ENCODE measurements at places on chromosomes 4 and X. TPM values are rescaled to one million over a fixed set of nuclear protein-coding genes. Genes with fewer than 3 reads are reported as not detected.

- H3K36me3 ChIP-seq = no peaks in the 10 kb centered on the region
- no peaks in the 10 kb centered on the region for H3K4me1 ChIP-seq
- no peaks in the 10 kb centered on the region for H3K27me3 ChIP-seq
Measured at GRCh38 chr4:187158003-187158402, 434.3 kb upstream of the FAT1 start.

Gene STAG2
- 36.2 TPM for total RNA-seq

Gene EREG
- total RNA-seq = 8.6 TPM

DNA sequence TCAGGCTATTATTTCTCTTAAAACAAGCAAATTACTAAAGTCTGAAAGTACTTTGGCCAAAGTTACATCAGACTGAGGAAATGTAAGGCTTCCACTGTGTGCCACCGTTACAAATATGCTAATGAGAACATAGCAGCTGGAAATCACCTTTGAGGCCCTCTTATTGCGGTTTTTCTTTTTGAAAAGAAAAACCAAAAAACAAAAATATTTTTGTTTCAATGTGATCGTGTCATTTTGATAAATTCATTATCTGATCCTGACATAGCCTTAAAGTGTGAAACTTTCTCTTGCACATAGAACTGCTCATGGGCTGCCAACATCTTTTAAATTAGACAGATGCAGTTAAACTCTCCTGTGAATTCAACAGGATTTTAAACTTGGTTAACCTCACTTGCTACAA, 2.8 kb upstream of the TIFA start:
- peaks cover 3% of the 10 kb centered on the region for H3K4me1 ChIP-seq
- DNase-seq = no peak
- no peaks in the 10 kb centered on the region for H3K27me3 ChIP-seq

GRCh38 chr4:78764498-78764961, 11.6 kb upstream of the BMP2K start:
- no peak for DNase-seq
- no peaks in the 10 kb centered on the region for H3K4me1 ChIP-seq
- H3K4me3 ChIP-seq = no peak overlapping the region
- H3K27me3 ChIP-seq = no peaks in the 10 kb centered on the region

DNA sequence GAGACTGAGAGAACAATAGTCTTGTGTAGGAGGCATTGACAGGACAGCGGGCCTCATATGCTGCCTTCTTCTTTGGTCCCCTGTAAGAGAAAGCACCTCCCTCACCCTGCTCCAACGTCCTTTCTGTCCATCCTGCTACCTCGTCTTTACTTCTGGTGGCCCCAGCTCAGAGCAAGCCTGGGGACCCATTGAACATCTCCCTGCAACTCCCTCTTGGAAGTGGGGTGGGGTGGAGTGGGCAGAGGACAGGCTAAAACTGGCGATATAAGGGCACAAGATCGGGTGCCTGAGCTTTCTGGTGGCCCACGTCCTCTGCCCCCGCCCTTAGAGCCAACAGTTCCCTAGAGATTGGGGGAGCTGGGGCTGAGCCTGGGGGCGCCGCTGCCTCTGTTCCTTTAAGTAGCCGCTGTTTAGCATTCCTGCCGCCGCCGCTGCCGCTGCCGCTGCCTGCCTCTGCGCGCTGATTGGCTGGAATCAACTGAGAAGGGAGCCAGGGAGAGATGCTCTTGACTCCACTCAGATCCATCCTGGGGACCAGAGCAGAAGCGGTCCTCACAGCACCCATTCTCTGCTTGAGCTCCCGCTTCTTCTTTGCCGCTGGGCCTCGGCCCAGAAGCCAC, at the start of gene DLG3:
DLG3 (plus strand) TSS at position 510 of the 620 bp plus-strand sequence. CDS start 367 bp downstream, outside the sequence.
- no peaks in the 10 kb centered on the region for H3K36me3 ChIP-seq
- no peak for DNase-seq
- no peaks in the 10 kb centered on the region for H3K4me1 ChIP-seq
- no peak within 1 kb of the TSS for H3K27ac ChIP-seq

DNA sequence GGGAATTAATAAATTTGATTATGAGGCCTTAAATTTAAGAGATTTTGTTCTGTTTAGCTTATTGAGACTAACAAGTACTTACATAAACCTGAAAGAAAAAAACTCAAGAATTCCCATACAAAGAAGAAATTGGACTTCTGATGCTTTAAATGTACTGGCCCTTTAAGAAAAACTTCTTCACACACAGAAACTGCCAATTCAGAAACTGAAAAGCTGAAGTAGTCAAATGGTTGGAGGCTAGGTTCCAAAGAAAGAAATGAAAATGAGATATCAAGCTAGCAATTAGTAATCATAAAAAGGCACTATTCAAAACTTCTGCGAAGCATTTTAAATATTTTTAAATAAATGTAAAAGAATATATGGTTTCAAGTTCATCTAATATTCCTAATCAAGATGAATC, 151.3 kb downstream of the THOC2 start:
- no peak overlapping the region for H3K27ac ChIP-seq
- no peaks in the 10 kb centered on the region for H3K36me3 ChIP-seq
- H3K4me3 ChIP-seq = no peak overlapping the region
- no peaks in the 10 kb centered on the region for H3K27me3 ChIP-seq

- no peak overlapping the region for H3K27ac ChIP-seq
- no peak overlapping the region for H3K4me3 ChIP-seq
- H3K27me3 ChIP-seq = no peaks in the 10 kb centered on the region
- peaks cover 16% of the 10 kb centered on the region for H3K4me1 ChIP-seq
- no peaks in the 10 kb centered on the region for H3K36me3 ChIP-seq
Measured at GRCh38 chr4:150725957-150726523, 144.1 kb downstream of the MAB21L2 start.

GRCh38 chrX:124836786-124837185, 482.9 kb upstream of the TEX13C start:
- no peak overlapping the region for H3K4me3 ChIP-seq
- no peak overlapping the region for H3K27ac ChIP-seq
- no peaks in the 10 kb centered on the region for H3K27me3 ChIP-seq
- H3K36me3 ChIP-seq = no peaks in the 10 kb centered on the region

GRCh38 chr4:113760094-113760794, 1.3 kb downstream of the CAMK2D start:
- H3K27ac ChIP-seq = peak overlapping the region; percentile 100
- H3K36me3 ChIP-seq = no peaks in the 10 kb centered on the region
- DNase-seq = peak; percentile 48
- peak overlapping the region; percentile 84 for H3K4me3 ChIP-seq
- H3K27me3 ChIP-seq = no peaks in the 10 kb centered on the region

GRCh38 chr4:46937493-46937892, 28.4 kb upstream of the COX7B2 start:
- H3K36me3 ChIP-seq = no peaks in the 10 kb centered on the region
- H3K4me3 ChIP-seq = no peak overlapping the region
- H3K27ac ChIP-seq = no peak overlapping the region
- H3K27me3 ChIP-seq = no peaks in the 10 kb centered on the region
- no peaks in the 10 kb centered on the region for H3K4me1 ChIP-seq

- H3K27me3 ChIP-seq = no peaks in the 10 kb centered on the region
- no peak for DNase-seq
- peaks cover 5% of the 10 kb centered on the region for H3K4me1 ChIP-seq
- H3K36me3 ChIP-seq = peaks cover 2% of the 10 kb centered on the region
- no peak overlapping the region for H3K27ac ChIP-seq
Measured at GRCh38 chr4:147488556-147488955, 7.7 kb downstream of the EDNRA start.

GRCh38 chr4:168857546-168858314, 152.3 kb downstream of the CBR4 start:
- H3K4me3 ChIP-seq = no peak overlapping the region
- peak overlapping the region; percentile 90 for H3K27ac ChIP-seq
- peaks cover 56% of the 10 kb centered on the region for H3K4me1 ChIP-seq

DNA sequence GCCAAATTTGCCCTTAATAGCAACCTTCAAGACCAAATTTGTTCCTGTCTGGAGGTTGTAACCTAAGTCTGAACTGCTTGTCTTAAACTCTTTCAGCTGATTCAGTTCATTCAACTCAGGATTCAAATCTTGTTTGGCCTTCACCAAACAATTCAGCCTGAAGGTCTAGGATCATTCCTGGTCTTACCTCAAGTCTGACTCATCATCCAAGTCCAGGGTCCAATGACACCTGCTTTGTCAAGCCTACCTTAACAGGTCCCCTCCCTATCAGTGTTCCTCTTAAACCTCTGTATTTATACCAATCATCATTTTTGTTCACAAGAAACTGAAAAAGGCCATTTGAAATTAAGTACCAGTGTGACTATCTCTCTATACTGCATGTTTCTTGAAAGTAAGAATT, 237.8 kb downstream of the PPP1R2C start:
- no peaks in the 10 kb centered on the region for H3K4me1 ChIP-seq
- H3K27me3 ChIP-seq = no peaks in the 10 kb centered on the region

DNA sequence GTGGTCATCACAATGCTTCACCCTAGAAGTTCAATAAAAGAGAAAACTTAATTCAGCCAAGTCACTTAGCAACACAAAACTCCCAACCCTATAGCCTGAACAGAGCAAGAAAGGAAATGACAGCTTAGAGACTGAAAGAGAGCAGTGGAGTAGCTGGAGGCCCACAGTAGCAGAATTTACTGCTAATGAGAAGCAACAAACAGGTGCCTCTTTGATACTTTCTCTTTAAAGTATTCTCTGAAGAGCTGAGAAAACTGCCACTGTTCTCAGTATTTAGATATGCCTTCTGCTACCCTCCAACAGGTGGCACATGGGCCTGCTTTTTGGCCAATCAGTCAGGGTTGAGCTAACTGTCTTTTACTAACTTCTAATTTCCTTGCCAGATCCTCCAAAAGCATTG, 240.0 kb downstream of the GPC3 start:
- H3K4me1 ChIP-seq = no peaks in the 10 kb centered on the region
- DNase-seq = no peak
- H3K27ac ChIP-seq = no peak overlapping the region
- no peaks in the 10 kb centered on the region for H3K27me3 ChIP-seq
- no peak overlapping the region for H3K4me3 ChIP-seq

Gene NMU
- total RNA-seq = not detected

DNA sequence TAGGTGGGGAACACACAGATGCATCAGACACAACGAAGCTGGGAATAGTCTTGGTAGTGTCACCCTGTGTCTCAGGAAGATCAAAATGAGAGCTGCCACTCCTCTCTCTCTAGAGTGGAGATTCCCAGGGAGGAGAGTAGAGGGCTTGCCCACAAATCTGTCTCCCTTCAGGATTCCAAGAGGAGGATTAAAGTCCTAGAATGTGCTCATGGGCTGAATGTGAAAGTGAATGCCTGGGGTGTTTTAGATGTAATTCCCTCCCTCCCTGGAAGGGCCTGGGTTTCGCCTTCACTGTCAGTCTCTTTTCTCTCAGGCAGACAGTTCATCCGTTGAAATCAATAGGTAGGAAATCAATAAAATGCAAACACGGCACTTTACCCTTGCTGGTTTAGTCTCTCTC, 282.6 kb upstream of the PPARGC1A start:
- no peak for DNase-seq
- H3K36me3 ChIP-seq = no peaks in the 10 kb centered on the region
- no peaks in the 10 kb centered on the region for H3K27me3 ChIP-seq

DNA sequence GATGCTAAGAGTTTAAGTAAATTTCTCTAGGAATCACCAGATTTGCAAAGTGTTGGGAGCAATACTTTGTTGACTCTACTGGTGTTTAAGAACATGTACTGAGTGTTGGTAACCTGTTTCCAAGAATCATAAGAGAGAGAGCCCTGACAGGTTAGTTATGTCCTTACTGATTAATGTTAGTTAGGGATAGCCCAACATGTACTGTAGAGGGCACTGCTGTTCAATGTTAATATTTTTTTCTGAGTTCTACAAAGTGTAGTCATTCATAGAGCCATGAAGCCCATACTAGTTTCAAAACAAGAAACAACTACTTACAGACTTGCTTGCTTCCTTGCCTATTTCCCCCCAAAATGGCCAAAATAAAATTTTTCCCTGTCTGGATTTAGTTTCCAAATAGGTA, 11.9 kb downstream of the TMPRSS11D start:
- H3K4me3 ChIP-seq = no peak overlapping the region
- no peaks in the 10 kb centered on the region for H3K4me1 ChIP-seq
- H3K27ac ChIP-seq = no peak overlapping the region
- DNase-seq = no peak
- no peaks in the 10 kb centered on the region for H3K36me3 ChIP-seq

DNA sequence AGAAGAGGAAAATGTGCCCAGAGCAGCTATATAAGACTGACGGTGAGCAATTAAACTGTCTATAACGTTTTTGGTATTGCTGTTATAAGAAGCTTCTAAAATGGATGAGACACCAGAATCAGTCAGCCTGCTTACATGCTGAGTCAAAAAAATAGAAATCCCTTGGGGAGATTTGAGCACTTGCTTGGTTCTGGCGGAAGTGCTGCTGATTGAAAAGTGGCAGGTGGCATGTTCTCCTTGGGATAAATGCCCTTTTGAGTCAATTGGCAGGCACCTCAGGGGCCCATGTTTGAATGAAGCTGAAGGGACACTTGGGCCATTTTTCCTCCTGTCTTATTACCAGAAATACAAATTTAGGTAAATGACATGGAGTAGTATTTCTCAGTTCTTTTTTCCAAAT, 148.7 kb downstream of the PTCHD1 start:
- no peaks in the 10 kb centered on the region for H3K36me3 ChIP-seq
- no peak for DNase-seq
- no peaks in the 10 kb centered on the region for H3K4me1 ChIP-seq
- H3K4me3 ChIP-seq = no peak overlapping the region
- H3K27me3 ChIP-seq = no peaks in the 10 kb centered on the region

DNA sequence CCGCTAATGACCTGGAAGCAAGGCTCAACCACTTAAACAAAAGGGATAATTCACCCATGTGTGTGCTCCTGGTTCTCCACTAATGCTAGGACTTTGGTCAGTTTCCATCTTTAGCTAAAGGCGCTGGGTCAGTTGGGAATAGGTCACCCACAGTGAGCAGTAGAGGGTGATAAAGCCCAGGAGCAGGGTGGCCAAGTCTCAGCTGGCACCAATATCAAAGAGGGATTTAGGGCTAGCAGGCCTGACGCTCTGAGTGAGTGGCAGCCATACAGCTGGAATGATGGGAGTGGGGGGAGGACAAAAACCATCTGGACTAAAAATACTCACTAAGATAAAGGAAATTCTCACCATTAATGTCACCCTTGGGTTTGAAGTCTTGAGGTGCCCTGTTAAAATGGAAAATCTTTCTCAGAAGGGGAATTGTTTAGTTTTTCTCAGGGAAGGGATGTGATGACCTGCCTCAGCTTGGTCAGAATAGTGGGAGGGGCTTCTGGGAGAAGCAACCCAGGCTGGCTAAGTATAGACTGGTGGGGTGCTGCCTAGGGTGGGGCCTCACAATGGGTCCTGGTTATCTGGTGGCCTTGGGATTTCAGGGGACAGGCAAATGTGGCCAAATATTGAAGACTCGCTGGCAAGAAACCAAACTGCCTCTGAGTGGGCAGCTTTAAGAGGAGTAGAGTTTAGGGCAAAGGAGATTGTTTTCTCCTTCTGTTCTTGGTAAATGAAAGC, 47.1 kb downstream of the TSC22D3 start:
- H3K27me3 ChIP-seq = no peaks in the 10 kb centered on the region
- peak; percentile 28 for DNase-seq
- peak overlapping the region; percentile 75 for H3K27ac ChIP-seq
- peaks cover 75% of the 10 kb centered on the region for H3K4me1 ChIP-seq
- H3K4me3 ChIP-seq = no peak overlapping the region
- no peaks in the 10 kb centered on the region for H3K36me3 ChIP-seq

Gene STAP1
- not detected for total RNA-seq

GRCh38 chrX:73916931-73917667, 354.1 kb downstream of the CHIC1 start:
- no peak overlapping the region for H3K4me3 ChIP-seq
- H3K27ac ChIP-seq = peak overlapping the region; percentile 5
- no peak for DNase-seq
- H3K36me3 ChIP-seq = no peaks in the 10 kb centered on the region
- no peaks in the 10 kb centered on the region for H3K4me1 ChIP-seq
- no peaks in the 10 kb centered on the region for H3K27me3 ChIP-seq

Gene SERTM2
- not detected for total RNA-seq

All from heart left ventricle (tissue), 16 donors.